Left kidney (tissue), 8 donors: ENCODE measurements at places on chromosomes 3 and 15. TPM values are rescaled to one million over a fixed set of nuclear protein-coding genes. Genes with fewer than 3 reads are reported as not detected.

DNA sequence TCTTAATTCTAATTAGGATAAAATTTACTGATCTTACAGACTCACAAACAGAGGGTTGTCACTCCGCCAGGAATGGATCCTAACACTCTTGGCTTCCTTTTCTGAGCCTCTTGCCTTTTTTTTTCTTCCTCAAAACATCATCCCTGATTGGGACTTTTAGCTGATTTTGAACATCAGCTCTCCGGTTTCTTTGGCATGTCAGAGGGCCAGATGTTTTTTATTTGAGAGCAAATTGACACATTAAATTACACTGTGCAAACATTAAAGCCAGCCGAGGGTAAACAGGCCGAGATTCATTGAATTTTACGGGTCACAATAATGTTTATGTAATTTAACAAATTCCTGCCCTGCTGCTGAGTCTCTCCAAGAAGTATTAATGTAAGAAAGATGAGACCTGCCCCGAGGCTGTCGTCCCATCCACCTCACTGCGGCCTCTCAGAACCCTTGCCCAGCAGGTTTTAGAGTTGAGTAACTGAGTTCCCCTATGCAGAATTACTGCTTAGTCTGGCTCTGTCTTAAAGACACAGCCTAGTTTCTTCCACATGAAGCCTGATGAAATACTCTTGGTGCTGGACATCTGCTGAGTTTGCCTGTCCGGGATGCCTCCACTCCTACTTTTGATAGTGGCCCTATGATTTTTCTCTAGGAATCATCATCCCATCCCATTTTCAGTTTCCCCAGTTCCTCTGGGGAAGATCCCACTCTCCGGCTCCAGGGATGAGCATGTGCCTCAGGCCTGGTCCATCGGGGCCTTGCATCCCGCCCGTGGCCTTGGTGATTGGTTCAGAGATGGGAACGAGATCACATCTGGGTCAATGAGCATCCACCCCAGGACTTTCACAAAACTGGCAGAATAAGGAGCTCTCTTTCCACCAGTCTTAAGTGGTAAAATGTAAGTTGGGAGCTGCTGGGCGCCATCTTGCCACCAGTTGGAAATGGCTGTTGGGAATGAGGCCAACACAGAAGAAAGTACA lies 226.6 kb upstream of the TLE3 start:
- DNase-seq: no peak

Gene GABRG3
- 2.1 TPM for polyA plus RNA-seq

DNA sequence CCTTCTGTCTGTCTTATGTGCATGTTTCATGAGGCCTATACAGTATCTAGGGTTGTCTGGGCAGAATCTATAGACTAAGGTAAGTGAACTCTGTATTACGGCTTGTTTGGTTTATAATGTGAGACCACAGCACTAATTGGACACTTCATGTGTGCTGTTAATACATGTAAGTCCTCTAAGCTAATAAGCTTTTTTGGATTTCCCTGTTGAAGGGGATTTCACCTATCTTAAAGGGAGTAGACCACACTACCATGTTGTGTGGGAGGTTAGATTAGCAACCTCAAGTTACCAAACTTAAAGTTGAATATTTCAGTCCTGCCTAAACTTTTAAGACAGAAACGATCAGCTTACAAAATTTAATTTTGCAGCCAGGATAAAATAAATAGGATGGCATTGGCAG lies 189.8 kb upstream of the GOLIM4 start:
- DNase-seq: no peak

- no peak for DNase-seq
Observed at GRCh38 chr15:87502173-87502572, 754.4 kb downstream of the NTRK3 start.
